ENCODE measurements at places on chromosomes 2 and 18.

DNA sequence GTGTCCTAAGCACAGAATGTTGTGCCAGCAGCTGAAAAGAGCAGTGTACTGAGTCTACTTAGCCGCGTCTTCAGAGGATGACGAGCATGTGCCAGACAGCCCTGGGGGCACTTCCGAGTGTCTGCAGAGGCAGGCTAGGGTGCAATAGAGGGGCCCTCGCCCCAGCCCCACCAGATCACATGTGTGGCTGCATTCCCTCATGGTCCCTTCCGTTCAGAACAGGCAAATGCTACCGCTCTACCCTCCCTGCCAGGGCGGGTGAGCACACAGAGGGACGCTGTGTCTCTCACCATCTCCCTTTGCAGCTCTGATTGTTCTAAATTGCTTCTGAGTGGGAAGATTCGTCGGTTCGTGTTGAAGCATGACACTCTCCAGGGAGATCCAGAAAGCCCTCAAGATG lies 212.2 kb upstream of the RAB12 start:
- DNase-seq, result no peak

DNA sequence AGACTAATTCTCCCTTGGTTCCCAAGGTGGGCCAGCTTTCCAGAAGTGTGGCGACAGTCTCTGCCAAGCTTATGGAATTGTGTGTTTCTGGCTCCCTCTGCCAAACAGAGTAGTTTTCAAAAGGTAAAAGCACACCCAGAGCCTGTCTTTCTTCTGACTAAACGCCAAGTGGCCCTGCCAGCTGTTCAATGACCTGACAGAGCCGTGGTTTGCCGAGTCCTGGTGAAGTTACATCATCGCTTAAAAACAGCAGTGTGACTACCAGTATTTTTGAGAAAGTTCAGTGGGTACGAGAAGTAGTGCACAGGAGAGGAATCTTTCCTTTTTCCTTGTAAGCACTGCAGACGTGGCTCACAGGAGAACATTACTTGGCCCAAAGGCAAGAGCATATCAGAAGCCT lies 1.9 kb downstream of the PER2 start:
- peak; percentile 41 for DNase-seq

- DNase-seq, result no peak
Observed at GRCh38 chr2:109369671-109370191, 240.7 kb downstream of the SH3RF3 start.

DNA sequence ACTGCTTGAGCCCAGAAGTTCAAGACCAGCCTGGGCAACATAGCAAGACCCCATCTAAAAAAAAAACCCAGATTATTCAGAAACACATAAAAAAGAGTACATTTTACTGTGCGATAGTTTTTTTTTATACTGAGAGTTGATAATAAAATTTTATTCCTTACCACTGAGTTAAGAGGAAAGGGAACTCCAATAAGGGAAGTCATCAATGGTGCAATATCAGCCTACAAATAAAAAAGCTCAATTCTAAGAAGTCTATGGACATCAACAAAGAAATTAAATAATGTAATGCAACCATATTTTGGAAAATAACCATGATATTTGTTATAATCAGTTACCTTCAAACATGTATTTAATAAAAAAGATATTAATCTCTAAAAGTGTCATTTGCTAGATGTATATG lies 46.6 kb downstream of the PIGN start:
- no peak for DNase-seq

DNA sequence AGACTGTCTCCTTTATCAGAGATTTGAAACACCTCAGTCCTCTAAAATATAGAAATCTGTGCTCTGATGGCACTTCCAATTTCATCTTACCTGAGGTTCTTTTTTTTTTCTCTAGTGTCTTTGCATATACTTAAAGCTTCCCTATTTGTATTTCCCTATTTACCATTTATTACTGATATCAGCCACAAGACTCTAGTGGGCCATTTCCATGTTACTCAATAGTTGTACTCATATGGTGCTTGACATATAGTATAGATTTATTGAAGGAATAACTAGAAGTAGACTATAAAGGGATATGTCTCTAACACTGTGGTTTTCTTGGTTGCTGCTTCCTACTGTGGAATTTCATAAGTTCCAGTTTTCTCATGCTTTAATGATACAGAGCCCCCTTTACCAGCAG lies 3.0 kb downstream of the RBM45 start:
- no peak for DNase-seq

- no peak for DNase-seq
Observed at GRCh38 chr2:51424418-51424817, 392.5 kb upstream of the NRXN1 start.

- DNase-seq, result peak; percentile 2
Observed at GRCh38 chr2:178700922-178701342, 106.3 kb downstream of the TTN start.

GRCh38 chr2:28293416-28293815 lies 99.2 kb upstream of the FOSL2 start:
- DNase-seq, result no peak

DNA sequence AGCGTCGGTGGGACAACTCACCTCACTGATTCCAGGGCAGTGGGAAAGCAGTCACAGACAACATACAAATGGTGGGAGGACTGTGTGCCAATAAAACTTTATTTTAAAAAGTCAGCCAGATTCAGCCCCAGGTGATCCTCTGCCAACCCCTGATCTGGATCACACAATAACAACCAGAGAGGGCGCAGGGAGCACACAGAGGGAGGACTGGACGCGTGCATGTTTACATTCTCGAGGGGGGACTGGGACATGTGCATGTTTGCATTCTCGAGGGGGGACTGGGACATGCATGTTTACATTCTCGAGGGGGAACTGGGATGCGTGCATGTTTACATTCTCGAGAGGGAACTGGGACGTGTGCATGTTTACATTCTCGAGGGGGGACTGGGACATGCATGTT lies 209.5 kb downstream of the NDUFA10 start:
- DNase-seq, result no peak

GRCh38 chr18:76498064-76498463 lies 3.0 kb upstream of the ZNF516 start:
- DNase-seq, result no peak

DNA sequence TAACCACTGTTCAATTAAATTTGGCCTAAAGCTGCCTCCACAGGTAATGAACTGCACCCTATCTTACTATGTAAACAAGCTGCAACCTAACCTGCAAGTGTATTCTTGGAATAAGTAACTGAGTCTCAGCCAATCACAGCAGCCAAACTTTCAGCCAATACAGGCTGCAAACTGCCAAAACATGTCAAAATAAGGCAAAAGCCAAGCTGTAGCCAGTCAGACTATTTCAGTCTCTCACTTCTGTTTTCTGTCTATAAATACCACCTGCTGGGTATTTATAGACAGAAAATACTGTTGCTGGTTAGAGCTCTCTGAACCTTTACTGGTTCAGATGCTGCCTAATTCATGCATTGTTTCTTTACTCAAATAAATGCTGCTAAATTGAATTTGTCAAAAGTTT lies 14.3 kb downstream of the C2orf76 start:
- DNase-seq, result peak; percentile 41

DNA sequence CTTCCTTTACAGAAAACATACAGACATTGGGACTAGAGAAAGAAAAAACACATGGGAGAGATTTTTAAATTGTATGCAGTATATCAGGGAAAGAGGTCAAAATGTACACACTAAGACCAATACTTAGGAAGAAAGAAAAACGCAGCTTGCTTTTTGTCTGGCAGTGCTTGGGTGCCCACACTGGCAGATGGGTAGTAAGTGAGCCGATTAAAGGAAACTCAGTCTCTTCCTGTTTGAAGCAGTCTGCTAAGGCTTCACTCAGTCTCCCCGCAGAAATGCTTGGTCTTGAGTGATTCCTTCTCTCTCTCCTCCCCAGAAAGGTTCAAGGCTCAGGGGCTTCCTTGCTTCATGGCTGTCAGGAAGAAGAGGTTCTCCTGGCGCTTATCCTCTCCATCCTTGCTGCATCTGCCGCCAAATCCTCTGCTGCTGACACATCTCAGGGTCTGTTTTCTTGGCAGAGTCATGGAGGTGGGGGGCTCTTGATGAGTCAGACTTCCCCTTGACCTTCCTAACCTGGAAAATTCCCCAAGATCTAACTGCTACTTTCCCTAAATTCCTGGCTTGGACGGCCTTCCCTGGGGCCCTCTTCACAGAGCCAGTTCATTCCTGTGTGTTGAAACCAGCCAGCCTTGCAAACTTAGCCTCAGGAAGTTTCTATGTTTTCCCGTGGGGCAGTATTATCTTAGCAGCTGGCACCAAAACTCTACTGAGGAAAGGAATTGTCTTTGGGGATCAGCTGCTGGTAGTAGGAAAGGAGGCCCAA lies 10.5 kb upstream of the TMSB10 start:
- DNase-seq, result no peak

DNA sequence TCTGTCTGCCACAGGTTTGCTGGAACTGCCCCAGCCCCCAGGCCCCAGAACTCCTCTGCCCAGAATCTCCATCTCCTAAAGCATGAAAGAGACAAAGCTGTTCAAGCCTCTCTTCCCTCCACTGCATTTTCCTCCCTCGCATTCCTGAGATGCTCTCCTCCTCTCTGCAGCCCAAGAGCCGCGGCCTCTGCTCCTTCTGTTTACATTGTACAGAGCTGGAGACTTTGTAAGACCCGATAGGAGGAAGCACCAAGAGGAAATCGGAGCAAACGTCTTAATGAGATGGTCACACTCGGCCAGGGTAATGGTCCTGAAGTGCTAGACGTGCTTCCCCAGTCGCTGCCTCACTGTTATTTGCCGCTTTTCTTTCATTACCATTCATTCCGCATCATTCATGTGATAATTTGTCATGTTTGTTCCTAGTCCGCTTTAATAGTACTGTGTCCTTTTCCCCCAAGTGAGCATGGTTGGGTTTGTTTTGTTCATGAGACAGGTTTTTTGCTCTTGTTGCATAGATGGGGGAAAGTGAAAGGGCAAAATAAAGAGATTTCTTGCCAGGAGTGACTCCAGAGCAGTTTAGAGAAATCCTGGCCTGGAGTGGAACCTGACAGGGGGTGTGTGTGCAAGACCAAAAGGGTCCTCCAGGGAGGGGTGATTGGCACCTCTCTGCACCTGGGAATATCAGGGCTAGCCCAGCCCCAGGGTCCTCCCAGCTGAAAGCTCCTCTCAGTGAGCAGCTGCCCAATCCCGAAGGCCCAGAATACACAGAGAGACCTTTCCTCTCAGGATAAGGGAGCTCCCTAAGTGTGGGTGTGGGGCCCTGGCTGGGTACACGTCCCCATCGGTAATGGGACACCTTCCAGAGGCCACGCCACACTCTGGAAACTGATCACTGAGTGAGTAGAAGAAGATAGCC lies 44.9 kb upstream of the ID2 start:
- DNase-seq, result no peak

GRCh38 chr2:158045362-158045761 lies 56.3 kb upstream of the UPP2 start:
- no peak for DNase-seq

DNA sequence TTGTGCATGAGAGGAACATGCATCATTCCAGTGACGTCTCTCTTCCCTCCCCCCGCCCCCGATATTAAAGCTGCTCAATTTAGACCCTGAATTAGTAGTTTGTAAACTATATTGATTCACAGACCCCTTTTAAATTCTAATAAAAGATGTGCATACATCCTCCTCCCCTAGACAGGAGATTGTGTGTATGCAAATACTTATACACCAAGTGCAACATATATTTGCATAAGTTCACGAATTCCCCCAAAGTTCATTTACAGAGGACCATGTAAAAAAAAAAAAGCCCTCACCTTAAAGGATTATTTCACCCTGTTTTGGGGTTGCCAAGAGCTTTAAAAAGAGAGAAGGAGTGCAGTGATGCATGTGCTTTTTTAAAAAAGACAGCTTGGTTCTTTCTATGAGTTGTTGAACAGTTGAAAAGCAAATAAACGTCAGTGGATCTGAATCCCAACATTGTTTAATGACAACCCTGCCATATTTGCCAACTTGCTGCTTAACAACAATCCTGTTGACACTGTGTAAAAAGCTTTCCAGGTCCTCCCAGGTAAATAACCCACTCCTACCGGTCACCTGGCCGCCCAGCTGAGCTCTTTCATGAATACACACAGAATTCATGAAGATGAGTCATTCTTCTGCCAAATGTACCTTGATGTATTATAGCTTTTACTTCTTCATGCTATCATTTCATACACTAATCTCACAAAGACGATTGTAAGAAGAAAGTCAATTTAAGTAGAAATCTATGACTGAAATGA lies 211.5 kb downstream of the IKZF2 start:
- DNase-seq, result peak; percentile 88

- no peak for DNase-seq
Observed at GRCh38 chr2:71069376-71069775, 928 bp downstream of the NAGK start.

- no peak for DNase-seq
Observed at GRCh38 chr2:63789338-63790020, 52.2 kb upstream of the UGP2 start.

DNA sequence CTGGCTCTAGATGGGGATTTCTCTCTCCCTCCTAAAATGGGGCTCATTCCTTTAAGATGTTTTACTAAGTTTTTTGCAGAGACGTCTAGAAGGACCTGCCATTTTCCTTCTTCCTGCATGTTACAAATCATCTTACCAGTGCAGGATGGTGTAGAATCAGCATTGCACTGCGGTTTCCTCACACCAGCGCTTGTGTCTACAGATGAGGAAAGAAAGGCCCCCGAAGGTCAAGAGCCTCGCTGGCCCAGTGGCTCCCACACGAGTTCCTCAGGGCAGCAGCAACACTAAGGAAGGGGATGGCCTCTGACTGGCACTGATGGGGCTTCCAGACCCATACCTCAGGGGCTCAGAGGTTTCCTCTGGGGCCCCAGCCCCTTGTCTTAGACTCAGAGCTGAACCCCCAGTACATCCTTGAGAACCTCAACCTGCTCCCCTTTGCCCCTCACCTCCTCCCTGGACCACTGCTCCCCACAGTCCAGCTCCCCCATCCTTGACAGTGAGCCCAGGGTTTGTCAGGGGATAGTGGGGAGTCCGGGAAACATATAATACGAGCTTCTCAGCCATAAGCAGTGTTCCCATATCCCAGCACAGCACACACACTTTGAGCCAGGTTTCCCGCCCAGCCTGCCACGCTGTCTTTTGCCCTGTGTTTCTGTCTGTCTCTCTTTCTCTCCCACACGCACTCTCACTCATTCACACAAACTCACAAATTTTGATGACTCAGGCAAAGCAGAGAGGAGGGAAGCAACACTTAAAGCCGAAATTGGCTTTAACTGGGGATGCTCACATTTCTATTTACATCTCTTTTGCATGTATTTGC lies 29.4 kb downstream of the ZFP36L2 start:
- DNase-seq, result no peak

- DNase-seq, result no peak
Observed at GRCh38 chr2:241774419-241775222, 2.0 kb upstream of the GAL3ST2 start.
